ENCODE measurements at places on chromosomes 7 and 10.

GRCh38 chr10:22701132-22701826, 13.1 kb downstream of the PIP4K2A start:
- no peak for DNase-seq

DNA sequence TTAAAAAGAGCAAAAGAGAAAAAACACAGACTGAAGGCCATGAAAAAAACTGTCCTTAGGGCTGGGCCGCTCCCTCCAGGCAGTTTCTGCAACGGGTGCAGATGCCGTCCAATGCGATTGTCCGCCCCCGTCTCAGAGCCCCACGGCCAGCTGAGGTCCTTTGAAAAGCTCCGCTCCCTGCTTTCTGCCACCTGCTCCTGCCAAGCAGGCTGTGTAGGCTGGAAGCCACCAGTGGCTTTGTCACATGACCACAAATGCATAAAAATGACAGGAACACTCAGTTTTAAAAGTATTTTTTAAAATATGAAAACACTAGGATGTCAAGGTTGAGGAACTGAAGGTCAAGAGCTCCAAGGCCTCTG, 71.7 kb downstream of the AMZ1 start:
- no peak for DNase-seq

DNA sequence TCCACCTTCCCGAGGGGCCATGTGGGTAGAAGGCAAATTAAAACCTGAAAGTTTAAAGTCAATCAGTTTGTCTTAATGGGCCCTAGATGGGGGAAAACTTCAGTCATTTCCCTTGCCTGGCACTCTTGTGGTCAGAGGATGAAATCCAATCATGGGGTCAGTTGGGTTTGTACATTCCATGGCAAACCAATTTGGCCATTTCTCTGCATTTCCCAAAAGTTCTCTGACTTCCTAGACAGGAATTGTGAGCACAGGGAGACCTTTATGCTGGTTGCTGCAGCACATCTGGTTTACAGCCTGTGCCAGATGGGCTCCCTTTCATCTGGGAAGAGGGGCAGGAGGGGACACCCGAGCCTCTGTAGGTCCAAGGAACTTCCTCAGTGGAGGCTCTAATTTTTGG, 113.0 kb downstream of the CYP26A1 start:
- DNase-seq, result no peak

GRCh38 chr7:83001362-83002040, 161.2 kb downstream of the PCLO start:
- no peak for DNase-seq

DNA sequence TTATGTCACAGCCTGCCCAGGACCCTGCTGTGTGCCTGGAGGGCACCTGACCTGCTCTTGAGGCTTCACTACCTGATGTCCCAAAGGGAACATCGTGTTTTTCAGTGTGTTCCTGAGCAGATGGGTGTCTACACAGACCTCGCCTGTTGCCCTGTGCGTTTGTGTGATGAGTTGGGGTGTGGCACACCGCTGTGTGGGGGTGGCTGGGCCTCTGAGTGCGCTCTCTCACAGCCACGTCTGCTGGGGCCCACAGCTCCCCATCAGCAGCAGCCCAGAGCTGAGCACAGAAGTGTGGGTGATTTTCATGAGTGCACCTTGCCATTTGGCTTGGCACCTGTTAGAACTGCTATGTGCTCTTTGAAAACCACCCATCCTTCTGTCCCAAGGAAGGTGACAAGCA, 121.5 kb downstream of the NKX6-2 start:
- DNase-seq, result no peak

- peak; percentile 47 for DNase-seq
Measured at GRCh38 chr7:117012696-117013095, 59.4 kb downstream of the ST7 start.

GRCh38 chr7:100221231-100221718, 1.5 kb downstream of the PVRIG start:
- DNase-seq, result no peak

- no peak for DNase-seq
Measured at GRCh38 chr7:494906-495305, 24.7 kb downstream of the PDGFA start.

- DNase-seq, result no peak
Measured at GRCh38 chr7:96016056-96016586, 243.8 kb downstream of the DYNC1I1 start.

- DNase-seq, result no peak
Measured at GRCh38 chr10:113053091-113053490, 103.0 kb downstream of the TCF7L2 start.

DNA sequence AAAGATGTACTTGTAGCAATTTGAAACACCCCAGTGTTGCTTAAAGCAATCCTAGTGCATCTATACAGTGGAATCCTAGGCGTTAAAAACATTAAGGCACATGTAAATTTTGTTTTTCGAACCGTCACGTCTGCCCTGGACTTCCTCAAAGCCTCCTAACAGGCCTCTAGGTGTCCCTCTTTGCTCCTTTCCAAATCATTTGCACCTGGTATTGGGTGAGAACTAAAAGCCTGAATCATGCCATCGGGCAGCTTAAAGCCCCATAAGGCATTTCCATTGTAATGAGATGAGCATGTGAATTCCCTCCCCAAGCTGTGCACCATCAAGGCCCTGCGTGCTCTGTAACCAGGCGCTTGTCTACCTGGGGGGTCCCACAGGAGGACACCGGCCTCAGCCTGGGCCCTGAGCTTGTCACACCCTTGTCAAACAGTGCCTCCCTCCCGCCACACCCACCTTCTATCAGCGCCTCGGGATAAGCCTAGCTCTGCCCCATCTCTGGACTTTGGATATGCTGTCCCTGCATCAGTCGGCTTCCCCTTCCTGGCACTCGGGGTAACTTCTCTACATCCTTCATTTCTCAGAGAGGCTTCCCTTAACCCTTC, 89.2 kb downstream of the WDR11 start:
- DNase-seq, result no peak

GRCh38 chr7:98034081-98035035, 44.4 kb upstream of the OCM2 start:
- DNase-seq, result no peak

GRCh38 chr10:72257051-72257892, 16.5 kb upstream of the DDIT4 start:
- DNase-seq, result peak; percentile 92

- DNase-seq, result no peak
Measured at GRCh38 chr7:133394369-133394768, 141.5 kb downstream of the EXOC4 start.

- no peak for DNase-seq
Measured at GRCh38 chr10:125208854-125209565, 48.6 kb upstream of the CTBP2 start.

DNA sequence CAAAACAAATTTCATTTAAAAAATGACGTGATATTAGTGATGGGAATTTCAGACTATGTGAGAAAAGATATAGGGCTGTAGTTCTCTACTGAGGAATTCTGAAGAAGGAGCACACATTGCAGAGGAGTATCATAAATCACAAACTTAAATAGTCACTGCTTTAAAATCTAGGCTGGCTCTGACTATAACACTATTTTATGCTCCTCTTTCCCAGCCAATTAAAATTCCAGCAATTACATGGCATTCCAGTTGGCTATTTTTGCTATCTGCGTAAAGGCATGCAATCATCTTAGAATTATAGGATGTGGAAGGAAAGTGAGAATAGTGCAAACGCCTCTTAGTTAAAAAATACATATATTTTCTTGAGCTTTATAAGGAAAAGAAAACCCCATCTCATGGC, 123.1 kb downstream of the GNAI1 start:
- no peak for DNase-seq

- no peak for DNase-seq
Measured at GRCh38 chr10:70597856-70598815, 4.4 kb downstream of the PRF1 start.

- no peak for DNase-seq
Measured at GRCh38 chr7:74025146-74025545, 2.8 kb upstream of the ELN start.

GRCh38 chr10:43221419-43222209, 45.3 kb downstream of the RASGEF1A start:
- no peak for DNase-seq

GRCh38 chr10:35540296-35541164, 64.6 kb upstream of the GJD4 start:
- no peak for DNase-seq

- no peak for DNase-seq
Measured at GRCh38 chr7:114852293-114852692, 69.6 kb upstream of the MDFIC start.

DNA sequence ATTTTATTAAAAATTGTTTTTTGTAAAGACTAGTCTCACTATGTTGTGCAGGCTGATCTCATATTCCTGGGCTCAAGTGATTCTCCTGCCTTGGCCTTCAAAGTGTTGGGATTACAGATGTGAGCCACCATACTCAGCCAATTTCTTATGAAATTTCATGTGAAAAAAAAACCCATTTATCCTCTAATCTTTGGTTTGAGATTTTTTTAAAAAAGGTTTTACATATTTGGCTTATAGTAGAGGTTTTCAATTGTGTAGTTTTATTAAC, 35.5 kb upstream of the ZNF32 start:
- DNase-seq, result no peak

- DNase-seq, result no peak
Measured at GRCh38 chr7:27435461-27435860, 192.9 kb downstream of the EVX1 start.

DNA sequence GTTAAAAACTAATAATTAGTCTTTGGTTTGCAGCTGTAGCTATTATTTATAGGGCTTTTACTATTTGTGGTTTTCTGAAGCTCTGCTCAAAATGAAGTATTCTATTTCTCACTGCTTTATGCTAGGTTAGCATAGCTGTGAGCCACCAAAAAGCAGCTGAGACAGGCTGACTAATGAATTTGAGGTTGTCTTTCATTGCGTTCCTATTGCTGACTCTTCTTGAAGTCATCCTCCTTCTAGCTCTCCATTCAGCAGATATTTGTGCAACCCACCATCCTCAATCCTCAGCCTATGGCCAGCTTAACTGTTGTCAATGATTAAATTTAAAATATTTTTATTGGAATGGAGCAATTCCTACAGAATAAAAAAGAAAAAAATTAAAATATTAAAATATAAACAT, 2.1 kb upstream of the RALA start:
- no peak for DNase-seq

DNA sequence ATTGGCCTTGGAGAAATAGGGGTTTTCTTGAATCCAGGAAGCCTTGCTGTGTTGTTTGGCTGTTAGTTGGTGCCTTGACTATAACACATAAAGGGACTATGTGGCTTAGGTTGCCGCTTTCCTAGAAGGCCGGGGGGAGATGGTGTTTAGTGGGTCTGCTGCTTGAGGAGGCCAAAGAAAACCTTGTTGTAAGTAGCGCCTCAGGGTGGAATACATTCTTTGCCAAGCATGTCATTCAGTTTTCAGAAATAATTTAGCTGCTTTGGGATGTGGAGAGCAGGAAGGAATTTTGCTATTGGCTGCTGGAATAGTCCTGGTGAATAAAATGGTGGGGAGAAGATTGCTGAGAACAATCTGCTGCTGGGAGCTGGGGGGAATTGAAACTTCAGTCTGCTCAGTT, 132.9 kb upstream of the WNT16 start:
- DNase-seq, result no peak

- peak; percentile 95 for DNase-seq
Measured at GRCh38 chr7:66654275-66655112, 25.8 kb downstream of the KCTD7 start.

DNA sequence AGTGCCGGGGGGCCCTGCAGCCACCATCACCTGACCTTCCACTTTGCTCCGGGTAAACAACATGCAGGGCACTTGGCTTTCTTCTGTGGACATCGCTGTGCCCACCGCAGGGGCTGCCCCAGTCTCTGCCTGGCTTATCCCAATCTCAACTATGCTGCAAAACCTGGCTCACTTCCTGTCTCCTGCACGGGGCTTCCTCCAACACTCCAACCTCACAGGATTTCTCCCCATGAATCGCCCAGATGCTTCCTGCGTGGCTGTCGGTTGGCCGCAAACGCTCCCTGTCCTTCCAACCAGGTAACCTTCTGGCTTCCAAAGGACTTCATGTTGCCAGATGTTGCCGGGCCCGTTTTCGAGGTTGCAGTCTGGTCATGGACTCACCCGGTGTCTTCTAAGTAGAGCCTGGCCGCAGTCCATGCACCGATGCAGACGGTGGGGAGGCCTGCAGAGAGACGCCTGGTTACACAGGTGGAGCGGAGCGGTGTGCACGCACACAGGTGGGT, 109.0 kb downstream of the VIPR2 start:
- no peak for DNase-seq

GRCh38 chr7:69796416-69796815, 198.1 kb downstream of the AUTS2 start:
- DNase-seq, result no peak

DNA sequence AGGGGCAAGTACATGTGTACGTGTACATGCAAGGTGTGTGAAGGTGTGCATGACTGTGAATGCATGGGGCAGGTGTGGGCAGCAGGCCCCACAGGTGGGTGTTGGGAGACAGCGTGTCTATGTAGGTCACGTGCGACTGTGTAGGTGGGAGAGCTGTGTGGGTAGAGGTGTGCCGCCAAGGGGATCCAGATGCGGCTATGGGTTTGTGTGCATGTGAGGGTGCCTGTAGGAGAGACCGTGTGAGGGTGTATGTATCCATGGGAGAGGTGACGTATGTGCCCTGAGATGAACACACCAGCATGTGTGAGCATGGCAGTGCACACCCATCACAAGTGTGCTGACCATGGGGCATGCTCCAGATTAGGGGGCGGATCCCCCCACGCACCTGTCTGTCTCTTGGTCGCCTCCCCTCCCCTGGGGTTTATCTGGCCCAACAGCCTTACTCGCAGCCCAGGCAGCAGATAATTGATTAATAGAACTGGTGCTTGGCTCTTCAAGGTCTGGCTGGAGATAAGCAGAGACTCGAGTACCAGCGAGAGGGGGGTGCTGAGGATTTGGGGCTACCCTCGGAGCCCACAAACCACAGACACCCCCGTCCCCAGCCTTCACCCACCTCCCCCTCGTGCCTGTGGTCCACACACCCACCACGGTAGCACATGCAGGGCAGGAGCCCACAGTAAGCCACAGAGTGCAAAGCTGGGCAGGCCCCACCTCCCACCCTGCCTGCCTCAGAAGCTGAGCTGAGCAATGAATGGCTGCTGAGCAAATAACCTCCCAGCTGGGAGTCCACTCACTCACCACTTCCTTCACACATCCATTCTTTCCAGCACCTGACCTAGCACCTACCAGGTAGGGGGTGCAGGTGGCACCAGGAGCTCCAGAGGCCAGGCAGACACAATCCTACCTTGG, 41.4 kb upstream of the ZMIZ1 start:
- DNase-seq, result no peak

DNA sequence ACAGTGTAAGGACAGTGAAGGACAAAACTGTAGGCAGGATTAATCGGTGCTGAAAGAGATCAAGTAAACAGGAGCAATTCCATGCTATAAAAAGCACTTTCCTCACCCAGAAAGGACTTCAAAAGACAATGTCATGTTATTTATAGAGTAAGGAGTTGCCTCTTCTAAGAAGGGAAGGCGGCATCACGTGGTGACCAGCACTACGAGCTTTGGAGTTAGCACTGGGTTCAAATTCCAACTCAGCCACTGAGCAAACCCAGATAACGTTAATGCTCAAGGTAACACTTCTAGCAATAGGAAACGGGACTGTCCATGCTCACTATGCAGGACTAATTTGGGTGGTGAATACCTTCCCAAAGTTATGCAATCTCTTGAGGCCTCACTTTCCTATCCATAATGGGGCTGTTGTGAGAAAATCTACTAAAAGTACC, 715 bp upstream of the PANK1 start:
- no peak for DNase-seq

All from KBM-7 (cell line).